Inflammatory macrophage treated with lipopolysaccharide for 1 hour (primary cell): ENCODE measurements at places on chromosomes 7 and 10.
A peak's percentile ranks its signal among the peaks of the same experiment; 100 is the strongest.

- no peak for DNase-seq
Observed at GRCh38 chr7:68456469-68456868, 1141.8 kb upstream of the AUTS2 start.

DNA sequence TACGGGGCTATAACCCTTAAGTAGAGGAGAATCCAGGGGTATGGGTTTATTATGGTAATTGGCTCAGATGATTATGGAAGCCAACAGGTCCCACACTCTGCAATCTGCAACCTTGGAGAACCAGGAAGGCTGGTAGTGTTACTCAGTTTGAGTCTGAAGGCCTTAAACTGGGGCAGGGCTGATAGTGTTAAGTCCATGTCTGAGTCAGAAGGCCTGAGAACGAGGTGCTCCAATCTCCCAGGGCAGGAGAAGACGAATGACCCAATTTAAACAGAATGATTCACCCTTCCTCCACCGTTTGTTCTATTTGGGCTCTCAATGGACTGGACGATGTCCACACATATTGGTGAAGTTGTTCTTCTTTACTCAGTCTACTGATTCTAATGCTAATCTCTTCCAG lies 244.5 kb upstream of the PTER start:
- no peak for DNase-seq

DNA sequence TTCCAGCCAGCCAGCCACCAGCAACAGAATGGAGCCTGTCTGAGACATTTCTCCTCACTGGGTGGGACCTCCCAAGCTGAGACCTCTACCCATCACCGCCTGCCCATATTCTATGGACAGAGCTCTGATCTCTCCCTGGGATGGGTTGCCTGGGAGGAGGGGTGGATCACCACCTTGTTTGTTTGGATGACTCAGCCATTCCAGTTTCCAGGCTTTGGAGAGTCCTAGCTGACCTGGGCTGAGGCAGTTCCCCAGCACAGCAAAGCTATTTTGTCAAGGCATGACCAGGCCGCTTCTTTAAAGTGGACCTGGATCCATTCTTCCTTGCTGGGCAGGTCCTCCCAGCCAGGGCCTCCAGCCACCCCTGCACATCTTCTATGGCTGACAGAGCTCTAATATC lies 982.3 kb downstream of the DNAJB9 start:
- DNase-seq = no peak

DNA sequence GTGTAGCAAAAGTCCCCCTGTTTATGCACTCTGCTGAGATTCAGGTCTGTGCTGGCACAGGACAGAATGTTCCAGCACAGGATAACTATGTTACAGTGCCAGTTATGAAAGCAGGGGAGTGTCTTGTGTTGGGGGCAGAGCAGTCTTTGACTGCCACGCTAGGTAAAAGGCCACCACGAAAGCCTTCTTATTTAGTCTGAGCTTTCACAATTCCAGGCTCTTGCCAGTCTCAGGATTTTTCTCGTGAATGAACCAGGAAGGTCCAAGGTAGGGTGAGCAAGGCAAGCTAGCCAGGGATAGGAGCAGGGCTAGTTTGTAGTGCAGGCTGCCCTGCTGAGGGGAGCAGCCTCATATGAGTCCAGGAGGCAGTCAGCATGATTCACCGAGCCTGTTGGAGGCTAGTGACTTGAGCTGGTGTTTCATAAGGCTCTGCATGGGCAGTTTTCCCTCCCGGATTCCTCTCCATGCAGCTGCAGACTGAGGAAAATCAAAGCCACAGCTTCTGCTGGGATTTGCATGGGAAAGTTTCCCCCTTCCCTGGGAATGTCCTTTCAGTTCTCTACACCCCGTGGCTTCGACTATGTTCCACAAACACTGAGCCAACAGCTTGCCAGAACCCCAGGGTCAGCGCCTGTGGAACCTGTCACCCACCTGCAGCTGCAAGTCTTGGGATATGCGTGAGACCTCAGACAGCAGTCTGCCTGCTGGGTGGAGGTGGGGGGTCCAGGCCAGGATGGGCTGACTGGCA lies 112.3 kb downstream of the JCAD start:
- DNase-seq = no peak

GRCh38 chr10:1539216-1539615 lies 198.1 kb downstream of the ADARB2 start:
- no peak for DNase-seq

DNA sequence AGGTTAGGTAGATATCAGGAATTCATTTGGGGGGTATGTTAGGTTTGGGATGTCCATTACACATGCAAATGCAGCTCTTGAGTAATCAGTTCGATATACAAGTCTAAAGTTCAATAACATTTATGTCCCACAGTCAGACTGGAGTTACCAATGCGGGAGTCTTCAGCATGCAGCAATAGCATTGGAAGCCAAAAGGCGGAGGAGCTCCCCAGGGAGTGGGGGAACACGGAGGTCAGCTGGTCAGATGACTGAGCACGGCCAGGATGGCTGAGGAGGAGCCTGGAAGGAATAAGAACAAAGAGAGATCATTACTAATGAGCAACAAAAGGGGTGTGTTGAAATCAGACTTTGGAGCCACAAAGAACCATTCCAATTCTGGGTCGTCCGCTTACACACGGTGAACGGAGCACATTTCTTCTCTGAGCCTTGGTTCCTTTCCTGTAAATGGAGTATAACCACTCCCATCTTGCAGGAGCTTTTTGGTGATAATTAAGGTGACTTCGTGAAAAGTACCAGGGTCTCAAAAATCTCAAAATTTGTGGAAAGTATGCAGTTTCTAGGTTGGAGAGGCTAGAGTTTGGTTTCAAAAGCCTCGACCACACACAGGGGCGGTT lies 478 bp upstream of the ZNF22 start:
- DNase-seq = peak; percentile 80

DNA sequence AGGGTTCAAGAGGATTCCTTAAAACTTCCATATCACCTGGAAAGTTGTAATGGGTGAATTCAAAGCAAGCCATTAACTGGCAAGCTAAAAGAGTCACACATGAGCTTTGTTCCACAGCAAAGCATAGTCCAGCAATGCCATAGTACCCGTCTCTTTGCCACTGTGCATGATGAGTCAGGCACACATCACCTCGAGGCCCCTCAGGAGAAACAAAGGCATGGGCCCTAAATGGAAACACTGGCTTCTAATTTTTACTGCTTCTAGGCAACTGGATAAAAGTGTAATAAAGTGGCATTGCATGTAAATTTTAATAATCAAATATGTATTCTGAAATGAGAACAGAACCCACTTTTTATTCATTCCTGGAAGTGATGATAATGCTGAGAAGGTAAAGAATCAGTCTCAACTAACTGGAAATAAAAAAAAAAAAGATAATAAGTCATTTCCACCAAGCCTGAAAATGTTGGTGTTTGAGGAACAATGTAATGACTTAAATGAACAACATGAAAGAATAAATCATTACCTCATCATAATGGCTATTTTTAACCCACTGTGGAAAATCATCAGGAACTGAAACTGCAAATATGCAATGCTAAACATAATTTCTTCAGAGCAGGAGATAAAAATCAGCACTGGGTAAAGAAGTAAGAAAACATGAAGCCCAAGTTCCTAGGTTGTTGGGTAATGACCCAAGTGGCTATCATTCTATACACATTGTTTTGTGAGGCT lies 104.9 kb downstream of the CDK6 start:
- DNase-seq = peak; percentile 95

- DNase-seq = no peak
Observed at GRCh38 chr7:116327752-116328151, 117.4 kb downstream of the TES start.

DNA sequence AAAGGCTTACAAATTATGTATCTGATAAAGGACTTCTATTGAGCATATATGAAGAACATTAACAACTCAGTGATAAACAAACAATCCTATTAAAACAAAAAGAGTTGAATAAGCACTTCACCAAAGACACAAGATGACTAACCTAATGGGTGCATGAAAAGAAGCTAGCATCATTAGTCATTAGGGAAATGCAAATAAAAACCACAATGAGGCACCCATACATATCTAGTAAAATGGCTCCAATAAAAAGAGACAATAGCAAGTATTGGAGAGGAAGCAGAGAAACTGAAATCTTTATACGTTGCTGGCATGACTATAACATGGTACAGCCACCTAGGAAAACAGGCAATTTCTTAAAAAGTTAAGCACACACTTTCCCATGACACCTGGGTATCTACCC lies 77.6 kb upstream of the ZMIZ1 start:
- peak; percentile 45 for DNase-seq

- DNase-seq = peak; percentile 62
Observed at GRCh38 chr10:118950190-118950680, 79.3 kb upstream of the NANOS1 start.

GRCh38 chr7:69597278-69598076 lies 798 bp upstream of the AUTS2 start:
- DNase-seq = no peak

DNA sequence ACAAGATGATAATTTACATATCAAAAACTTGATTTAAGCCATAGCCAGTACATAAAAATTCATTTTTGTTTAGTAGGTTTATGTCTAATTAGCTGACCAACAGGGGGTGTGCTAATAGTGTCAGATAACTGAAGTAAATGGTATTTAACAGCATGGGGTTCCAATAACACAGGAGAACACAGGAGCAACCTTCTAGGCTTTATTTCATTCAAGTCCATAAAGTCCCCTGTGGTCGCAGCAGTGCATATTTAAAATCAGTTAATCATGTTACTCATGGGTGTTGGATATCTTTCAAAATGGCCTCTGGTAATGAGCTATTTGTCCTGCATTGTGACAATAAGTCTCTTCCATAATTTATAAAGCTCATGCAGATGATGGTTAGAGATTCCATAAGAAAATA lies 238.6 kb downstream of the CNTNAP2 start:
- DNase-seq = no peak

- DNase-seq = no peak
Observed at GRCh38 chr7:47513741-47514241, 68.1 kb downstream of the TNS3 start.

DNA sequence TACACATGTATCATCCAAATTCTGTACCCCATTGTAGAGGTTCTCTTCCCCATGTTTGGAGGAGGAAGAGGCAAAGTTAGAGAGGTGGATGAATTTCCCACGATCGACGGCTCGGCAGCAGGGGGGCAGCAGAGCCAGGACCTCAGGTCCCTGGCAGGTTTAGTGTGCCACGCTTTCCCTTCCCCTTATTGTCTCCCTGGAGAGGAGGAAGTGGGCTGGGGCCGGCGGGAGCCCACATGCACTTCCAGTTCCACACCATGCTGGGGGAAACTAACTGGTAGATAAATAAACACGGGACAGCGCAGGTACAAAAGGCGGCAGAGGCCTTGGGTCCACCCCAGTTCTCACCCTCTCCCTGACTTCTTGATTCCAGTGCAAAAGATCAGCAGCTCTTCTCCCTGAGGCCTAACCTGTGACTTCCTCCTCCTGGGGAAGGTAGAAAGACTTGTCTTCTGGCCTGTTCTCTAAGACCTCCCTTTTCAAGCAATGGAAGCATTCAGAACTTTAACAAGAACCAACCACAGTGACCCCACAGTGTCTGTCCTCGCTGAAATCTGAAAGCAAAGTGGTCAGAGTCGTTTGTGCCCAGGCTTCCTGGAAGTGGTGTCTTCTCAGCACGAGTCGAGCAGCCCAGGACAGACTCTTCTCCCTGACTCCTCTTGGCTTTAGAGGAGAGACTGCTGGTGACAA lies 30.5 kb upstream of the SRGN start:
- peak; percentile 52 for DNase-seq

GRCh38 chr10:116925056-116925455 lies 75.8 kb downstream of the ENO4 start:
- DNase-seq = no peak

DNA sequence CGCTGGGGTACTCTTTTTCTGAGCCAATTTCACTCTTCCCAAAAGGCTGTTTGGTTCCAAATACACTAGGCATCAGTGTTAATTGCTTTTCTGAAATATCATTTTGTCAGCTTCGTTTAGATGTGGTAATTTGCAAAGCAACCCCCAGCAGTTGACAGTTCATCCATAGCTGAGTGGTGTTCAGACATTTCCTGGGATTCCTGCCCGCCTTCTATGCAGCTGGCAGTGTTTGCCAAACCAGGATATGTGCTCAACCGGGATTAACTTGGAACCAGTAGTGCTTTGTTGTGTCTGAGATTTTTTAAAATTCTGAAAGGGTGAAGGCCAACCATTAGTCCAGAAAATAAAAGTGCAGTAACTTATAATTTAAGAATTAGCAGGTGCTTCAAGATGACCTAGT lies 25.2 kb upstream of the MKLN1 start:
- DNase-seq = no peak

- DNase-seq = peak; percentile 78
Observed at GRCh38 chr10:71984809-71985388, 20.7 kb downstream of the CHST3 start.

DNA sequence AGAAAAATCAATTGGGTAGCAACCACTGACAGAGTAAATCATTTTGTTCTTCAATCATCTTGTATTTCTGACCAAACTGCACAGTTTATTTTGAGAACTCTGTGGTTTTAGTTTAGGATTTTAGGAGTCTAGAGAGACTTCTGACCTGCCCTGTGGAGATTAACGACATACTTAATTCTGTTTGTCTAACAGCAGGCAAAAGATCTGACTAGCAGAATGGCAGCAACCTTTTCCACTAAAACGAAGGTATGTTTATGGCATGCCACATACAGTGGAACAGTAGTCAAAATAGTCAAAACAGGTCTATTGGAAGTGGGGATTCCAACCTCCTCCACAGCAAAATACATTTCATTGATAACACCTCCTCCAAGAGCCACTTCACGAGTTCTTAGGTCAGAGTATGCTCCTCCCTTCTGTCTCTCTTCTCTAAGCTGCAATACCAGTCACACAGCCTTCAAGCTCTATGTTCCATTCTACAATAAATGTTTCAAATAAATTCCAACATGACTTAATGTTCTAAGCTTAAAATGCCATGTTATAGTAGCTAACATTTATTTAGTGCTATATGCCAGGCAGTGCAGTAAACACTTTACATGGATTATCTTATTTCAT lies 34.4 kb downstream of the NRCAM start:
- no peak for DNase-seq

DNA sequence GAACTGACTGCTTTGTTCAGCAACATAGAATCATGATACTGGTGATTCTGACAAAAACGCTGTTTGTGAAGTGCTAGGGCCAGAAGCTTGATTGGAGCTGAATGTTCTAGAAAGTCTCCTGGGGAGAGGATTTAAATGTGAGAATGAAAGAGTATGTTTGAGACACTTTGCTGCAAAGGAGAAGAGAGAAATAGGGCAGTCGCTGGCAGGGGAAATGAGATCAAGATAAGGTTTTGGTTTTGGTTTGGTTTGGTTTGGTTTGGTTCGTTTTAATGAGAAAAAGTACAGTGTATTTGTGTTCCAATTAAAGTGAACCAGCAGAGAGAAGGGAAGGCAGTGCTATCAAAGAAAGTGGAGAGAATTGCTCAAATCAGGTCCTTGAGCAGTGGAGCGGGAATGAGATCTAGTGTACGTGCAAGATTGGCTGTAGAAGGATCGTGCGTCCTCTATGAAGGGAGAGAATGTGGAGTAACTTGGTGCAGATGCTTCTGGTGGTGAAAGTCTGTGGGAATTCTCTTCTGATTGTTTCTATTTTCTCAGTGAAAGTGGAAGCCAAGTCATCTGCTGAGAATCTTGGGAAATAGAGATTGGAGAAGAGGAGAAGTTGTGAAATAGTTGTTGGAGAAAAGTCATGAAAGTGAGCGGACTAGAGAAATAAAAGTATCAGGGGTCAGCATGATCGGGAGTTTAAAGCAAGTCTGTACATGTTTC lies 270.5 kb downstream of the CCDC3 start:
- peak; percentile 17 for DNase-seq

GRCh38 chr7:112080978-112081377 lies 125.2 kb downstream of the DOCK4 start:
- DNase-seq = peak; percentile 90
